ENCODE measurements at places on chromosomes 11 and 22.
A peak's percentile ranks its signal among the peaks of the same experiment; 100 is the strongest.

- DNase-seq: peak; percentile 79
These were observed 65.6 kb downstream of the LDLRAD3 start for GRCh38 chr11:36009473-36009872.

- DNase-seq: no peak
These were observed at the start of gene APOL3 for GRCh38 chr22:36160499-36160942. Gene APOL3 (minus strand): TSS chr22:36160755. CDS start chr22:36149055, 11,700 bp downstream.

- DNase-seq: no peak
These were observed 2.9 kb downstream of the FAM118B start for GRCh38 chr11:126214441-126214840.

- DNase-seq: no peak
These were observed 29.4 kb downstream of the SHISA8 start for GRCh38 chr22:41885516-41885915.

DNA sequence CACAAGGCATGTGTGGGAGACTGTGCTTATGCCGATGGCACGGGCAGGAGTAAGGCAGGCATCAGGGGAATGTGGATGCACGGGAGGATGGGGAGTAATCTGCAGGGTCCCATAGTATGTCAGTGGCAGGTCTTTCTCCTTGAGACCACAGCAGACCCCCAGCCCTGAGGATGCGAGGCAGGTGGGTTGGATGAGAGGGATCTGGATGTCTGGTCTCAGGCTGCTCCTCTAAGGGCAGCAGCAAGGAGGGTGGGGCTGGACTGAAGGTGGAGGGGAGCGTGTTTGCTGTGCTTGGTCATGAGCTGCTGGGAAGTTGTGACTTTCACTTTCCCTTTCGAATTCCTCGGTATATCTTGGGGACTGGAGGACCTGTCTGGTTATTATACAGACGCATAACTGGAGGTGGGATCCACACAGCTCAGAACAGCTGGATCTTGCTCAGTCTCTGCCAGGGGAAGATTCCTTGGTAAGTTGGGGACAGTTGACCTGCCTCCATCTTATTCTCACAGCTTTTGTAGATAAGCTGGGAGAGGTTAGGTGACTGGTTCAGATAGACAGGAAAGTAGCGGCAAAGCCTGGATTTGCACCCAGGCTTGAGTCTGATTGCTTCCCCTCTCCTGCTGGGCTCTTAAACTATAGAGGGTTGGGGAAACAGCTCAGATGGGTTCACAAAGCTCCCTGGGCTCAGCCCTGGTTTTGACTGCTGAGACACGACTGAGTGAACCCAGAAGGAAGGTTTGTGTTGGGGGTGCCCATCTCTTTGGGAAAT, at the start of gene APOL1:
Gene APOL1 (plus strand): TSS at position 380 of the 769 bp plus-strand sequence. CDS start 1,823 bp downstream, outside the sequence.
- peak; percentile 31 for DNase-seq

Measured in HCEC 1CT (cell line).